ENCODE measurements at places on chromosomes 12 and 14. TPM values are rescaled to one million over a fixed set of nuclear protein-coding genes. Genes with fewer than 3 reads are reported as not detected.

- DNase-seq: no peak
Measured at GRCh38 chr14:44027397-44027796, 479.7 kb downstream of the FSCB start.

DNA sequence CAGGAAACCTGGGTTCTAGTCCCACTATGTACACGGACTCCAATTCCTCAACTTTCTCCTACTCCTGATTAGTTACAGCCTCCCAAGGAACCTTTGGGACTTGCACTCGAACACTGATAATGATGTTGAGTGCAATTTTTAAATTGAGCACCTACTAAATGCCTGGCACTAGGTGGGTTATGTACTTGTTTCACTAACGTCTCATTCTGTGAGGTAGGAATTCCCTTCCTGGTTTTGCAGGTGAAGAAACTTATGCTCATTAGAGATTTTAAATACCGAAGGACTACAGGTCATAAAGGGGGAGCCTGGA lies 536 bp downstream of the PARPBP start:
- DNase-seq: no peak

DNA sequence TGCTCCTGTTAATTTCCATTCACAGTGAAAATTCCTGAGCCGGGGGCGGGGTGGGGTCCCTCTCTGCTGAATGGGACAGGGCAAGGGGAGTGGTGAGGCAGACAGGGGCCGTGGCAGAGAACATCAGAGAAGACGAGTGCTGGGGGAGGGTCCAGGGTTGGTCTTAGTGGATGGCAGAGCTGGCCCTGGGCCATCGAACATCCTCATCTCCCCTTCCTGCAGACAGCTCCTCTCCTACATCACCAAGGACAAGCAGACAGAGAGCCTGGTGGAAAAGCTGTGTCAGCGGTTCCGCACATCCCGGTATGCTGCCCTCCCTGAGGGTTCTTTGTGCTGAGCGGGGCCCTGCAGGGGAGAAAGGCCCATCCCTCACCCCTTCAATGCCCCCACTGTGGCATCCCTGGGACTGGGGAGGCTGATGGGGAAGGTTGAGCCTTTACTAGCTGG lies 5.0 kb upstream of the GAPDH start:
- no peak for DNase-seq

- DNase-seq: no peak
Measured at GRCh38 chr14:63404906-63405305, 86.2 kb upstream of the GPHB5 start.

The LRRC9 gene
- 0.38 TPM for total RNA-seq

DNA sequence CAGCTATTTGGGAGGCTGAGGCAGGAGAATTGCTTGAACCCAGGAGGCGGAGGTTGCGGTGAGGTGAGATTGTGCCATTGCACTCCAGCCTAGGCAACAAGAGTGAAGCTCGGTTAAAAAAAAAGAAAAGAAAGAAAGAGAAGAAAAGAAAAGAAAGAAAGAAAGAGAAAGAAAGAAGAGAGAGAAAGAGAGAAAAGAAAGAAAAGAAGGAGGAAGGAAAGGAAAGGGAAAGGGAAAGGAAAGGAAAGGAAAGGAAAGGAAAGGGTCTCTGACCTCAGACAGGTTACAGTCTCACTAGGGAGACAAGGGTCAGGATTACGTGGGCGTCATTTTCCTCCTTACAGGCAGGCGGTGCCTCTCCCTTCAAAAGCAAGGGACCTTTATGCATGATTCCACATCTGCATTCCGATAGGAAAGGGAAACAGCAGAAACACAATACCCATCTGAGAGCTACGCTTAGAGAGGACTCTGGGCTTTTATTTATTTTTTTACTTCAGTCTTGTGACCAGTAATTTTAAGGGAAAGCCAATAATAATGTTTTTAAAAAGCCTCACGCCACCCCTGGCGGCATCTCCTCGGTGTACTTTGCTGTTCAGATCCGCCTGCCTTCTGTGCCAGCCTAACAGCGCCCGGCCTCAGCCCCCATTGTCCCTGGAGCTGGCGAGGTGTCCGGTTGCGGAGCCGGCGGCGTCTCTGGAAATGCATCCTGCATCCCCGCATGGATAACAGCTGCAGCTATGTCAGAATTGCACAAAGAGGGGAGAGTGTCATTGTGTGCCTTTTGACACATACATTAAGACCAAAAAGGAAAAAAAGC lies 945 bp upstream of the HIP1R start:
- DNase-seq: no peak

The SIX6 gene
- total RNA-seq: not detected

DNA sequence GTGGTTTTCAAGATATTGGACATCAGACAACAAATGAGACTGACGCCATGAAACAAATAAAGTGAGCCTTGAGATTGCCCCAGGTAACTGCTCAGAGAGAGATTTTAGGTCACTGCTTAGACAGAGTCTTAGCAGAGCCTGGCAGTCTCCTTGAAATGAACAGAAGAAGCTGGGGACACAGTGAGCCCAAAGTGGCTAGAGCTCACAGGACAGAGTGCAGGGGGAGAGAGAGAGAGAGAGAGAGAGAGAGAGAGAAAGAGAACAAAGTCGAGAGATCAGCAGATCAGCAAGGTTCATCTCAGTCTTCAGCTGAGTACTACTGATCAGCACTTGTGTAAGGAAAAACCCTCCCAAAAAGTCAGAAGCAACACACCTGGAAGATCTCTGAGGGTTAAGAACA lies 147.4 kb downstream of the RMST start:
- no peak for DNase-seq

- no peak for DNase-seq
Measured at GRCh38 chr12:23909551-23909950, 39.9 kb downstream of the SOX5 start.

DNA sequence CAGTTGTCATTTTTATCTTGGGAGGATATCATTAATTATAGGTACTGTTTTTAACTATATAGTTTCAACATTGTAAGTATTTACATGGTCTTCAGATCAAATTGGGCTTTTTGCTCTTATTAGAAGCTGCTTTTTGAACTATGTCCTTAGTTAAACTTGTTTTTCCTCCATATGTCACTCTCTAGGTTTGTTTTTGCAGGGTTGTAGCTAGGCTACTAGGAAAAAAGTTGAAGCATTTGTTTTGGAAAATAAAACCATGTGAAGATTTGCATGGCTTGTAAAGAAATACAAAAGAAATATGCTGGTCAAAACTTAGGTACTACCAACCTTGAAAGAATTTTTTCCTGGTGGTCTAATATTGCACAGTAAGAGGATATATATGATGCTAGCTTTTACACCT lies 3.4 kb downstream of the ARID2 start:
- no peak for DNase-seq

The GUCY2C gene
- total RNA-seq: not detected

The IGF1 gene
- total RNA-seq: 61.6 TPM

DNA sequence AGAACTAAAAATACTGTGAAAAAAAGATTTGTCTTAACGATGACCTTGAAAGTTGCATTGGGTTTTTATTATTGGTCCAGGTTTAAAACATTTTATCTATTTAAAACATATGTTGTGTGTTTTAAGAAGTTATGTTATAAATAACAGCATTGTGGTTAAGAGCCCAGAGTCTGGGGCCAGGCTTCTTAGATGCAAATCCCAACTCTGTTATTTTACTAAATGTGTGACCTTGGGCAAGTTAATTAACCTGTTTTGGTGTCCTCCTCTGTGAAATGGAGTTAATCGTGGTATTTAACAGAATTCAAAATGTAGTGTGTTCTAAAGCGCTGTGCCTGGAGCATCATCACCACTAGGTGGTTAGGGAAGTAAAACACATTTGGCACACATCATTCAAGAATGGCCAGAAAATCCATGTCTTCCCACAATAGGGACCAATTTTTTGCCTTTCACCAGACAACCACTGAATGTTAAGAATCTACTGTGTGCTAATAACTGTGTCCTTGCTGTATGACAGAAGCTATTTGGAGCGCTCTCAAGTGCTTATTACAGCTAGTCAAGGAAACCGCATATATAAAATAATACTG lies 133.3 kb downstream of the MON2 start:
- DNase-seq: no peak

DNA sequence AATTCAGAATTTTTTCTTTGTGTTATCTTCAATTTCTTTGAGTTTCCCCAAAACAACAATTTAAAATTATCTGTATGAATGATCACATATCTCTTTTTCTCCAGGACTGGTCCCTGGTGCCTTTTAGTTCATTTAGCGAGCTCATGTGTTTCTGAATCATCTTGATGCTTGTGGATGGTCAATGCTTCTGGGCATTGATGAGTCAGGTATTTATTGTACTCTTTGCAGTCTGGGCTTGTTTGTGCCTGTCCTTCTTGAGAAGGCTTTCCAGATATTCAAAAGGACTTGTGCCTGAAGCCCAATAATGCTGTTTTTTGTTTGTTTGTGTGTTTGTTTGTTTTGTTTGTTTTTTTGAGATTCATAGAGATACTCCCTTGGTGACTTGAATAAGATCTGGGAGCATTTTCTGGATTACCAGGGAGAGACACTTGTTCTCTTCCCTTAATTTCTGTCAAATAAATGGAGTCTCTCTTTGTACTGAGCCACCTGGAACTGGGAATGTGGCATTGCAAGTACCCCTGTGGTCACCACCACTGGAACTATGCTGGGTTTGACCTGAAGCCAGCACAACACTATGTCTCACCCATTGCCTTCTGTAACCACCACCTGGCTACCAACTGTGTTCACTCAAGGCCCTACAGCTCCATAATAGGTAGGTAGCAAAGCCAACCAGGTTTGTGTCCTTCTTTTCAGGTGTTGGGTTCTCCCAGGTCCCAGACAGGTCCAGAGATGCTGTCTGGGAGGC lies 56.3 kb downstream of the SLC6A15 start:
- no peak for DNase-seq

DNA sequence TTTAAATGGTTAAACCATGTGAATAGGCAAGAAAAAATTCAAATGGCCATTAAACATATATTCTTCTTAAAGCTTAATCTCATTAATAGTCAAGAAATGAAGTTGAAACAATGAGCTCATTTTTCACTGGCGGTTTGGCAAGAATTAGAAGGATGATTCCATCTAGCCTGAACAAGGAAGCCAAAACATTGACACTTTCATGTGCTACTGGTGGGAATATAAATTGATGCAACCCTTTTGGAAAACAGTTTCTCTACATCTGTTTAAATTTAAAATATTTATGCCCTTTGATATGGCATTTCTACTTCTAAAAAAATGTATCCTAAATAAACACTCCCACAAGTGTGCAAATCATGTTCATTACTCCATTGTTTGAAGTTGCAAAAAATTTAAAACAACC lies 174.7 kb upstream of the HIF1A start:
- no peak for DNase-seq

Data from left cardiac atrium (tissue), 4 donors.